ENCODE measurements at places on chromosomes 5 and 9.

DNA sequence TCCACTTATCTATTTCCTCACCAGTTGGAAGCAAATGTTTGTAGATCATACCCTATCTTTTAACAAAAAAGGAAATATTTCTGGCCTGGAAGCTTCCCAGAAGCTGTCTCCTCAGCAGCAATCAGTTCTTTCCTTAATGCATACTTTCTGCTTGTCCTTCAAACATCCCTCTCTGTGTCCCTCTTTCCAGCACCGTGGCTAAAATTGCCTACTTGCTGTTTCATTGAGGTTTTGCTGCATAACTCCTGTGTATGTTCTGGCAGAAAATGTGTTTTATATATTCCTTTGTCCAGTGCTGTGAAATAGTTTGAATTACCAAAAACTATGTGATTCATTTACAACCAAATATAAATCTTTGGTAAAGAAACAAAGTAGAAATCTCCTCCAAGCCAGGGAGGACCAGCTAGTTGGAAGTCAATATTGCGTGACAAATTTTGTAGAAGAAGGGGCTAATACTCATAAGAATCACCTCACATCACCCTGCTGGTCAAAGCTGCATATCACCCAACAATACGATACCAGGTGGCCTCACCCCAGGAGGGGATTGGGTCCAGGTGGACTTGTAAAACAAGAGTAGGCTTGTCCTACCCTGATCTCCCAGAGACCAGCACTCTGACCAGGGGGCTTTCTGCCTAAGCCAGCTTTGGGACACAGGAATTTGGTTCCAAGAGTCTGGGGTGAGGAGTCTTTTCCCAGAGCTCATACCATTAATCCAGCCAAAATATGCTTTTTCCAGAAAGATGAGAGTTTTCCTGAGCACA is 198.4 kb upstream of the SNX2 start:
- DNase-seq: no peak

DNA sequence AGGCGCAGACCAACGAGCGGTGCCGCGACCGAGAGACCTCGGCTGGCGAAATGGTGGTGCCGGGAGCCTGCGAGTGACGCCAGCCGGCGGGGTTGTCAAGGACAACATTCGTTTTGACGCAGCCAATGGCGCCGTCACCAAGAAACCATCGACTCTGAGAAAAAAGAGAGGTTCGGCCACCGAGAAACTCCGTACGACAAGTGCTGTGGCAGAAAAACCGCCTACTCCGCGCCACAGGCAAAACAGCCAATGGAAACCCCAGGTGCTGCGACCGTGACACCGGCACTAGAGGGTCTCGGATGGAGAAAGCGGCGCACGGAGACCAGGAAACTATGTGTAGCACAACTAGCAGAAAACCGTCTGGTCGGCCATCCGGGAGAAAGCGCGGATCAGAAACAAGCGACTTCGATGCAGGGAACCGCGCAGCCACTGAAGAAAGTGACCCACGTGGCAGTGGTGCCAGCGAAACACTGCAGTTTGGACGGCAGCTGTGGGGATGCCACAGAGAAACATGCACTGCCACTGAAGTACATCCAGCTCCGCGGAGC is 88.8 kb downstream of the ANXA2R start:
- DNase-seq: peak; percentile 44

- no peak for DNase-seq
Measured at GRCh38 chr5:74073257-74073656, 447.3 kb downstream of the ARHGEF28 start.

DNA sequence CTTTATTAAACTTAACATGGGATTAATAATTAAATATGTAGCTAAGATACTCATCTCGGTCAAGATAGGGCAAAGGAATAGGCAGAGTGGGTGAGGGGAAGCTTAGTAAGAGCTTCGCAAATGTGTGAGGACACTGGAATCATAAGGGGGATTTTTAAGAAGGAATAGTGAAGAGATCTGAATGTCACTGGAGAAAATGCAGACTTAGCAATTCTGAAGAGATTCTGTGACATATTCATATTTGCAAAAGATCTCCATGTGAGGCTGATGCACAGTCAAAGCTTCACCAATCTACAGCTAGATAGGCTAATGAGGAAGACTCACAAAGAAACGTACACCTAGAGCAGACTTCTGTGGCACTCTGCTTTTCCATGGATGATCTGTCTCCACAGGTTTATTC is 1202.8 kb upstream of the CDH6 start:
- DNase-seq: no peak

GRCh38 chr5:134574521-134574920 is 49.1 kb downstream of the JADE2 start:
- DNase-seq: no peak
